ENCODE measurements at places on chromosomes 12 and 14.

- DNase-seq = no peak
Observed at GRCh38 chr14:29817767-29818405, 109.8 kb downstream of the PRKD1 start.

- no peak for DNase-seq
Observed at GRCh38 chr14:73125169-73125588, 11.1 kb upstream of the PSEN1 start.

DNA sequence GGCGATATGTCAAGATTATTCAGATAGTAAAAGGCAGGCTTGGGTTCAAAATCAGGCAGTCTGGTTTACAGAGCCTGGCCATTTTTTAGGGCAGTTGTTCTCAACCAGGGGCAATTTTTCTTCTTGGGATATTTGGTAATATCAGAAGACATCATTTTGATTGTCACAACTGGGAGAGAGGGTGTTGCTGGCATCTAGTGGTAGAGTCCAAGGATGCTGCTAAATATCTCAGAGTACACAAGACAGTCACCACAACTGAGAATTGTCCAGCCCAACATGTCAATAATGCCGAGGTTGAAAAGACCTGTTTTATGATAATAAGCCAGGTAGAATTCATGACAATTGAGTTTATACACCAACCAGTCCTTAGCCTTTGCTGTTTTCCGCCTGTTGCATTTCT lies 733.9 kb downstream of the NRXN3 start:
- no peak for DNase-seq

DNA sequence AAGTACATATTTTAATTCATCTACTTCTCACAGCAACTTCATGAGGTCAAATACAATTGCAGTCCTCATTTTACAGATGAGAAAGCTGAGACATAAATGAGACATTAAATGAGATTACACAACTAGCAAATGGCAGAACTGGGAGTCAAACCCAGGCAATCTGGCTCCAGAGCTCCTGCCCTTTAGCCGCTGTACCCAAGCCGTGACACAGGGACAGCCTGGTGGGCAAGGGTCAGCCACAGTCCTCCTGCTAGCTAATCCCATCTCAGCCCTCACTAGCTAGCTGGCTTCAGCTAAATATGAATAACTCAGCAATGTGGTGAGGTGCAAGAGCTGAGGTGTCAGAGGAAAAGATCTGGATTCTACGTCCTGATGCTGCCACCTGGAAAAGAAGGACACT lies 54.8 kb downstream of the NINJ2 start:
- DNase-seq = no peak

DNA sequence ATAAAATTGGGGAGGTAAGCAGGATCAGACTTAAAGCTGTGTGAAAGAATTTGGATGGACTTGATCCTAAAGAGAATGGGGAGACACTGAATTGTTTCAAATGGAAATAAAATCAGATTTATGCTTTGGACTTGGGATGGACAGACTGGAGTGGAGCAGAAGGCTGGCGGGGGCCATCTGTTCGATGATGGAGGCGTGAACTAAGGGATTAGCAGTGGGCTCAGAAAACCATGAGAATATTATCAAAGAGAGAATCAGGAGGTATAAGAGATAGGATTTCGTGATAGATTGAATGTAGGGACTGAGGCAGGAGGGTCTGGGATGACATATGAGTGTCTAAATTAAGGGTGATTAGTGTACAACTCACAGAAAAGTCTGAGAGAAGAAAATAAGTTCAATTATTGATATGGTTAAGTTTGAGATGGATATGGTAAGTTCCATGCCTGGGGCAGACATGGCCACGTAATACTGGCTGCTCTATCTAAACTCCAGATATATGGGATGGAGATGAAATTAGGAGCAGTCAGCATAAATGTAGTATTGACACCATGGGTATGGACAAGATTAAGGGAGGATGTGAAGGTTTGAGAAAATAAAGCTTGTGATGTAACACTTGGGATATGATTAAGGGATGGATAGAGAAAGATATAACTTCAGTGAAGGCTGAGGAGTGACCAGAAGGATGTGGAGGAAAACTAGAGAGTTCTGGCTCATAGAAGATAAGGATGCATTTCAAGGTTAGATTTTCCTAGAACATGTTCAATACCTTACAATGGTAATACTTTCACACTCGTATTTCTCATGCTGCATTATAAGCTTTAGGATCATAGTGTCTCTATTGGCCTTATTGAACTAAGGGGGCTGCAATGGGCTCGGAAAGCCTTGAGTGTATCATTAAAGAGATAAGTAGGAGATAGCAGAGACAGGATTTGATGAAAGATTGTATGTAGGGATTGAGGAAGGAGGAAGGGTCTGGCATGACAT lies 1.0 kb upstream of the TSSK4 start:
- no peak for DNase-seq

GRCh38 chr14:21505012-21505553 lies 6.1 kb downstream of the METTL3 start:
- DNase-seq = no peak
